ENCODE measurements at places on chromosomes 1 and 21.

- no peak for DNase-seq
Measured at GRCh38 chr21:45289655-45290515, 2.2 kb upstream of the POFUT2 start.

- DNase-seq, result no peak
Measured at GRCh38 chr1:55483523-55483922, 268.4 kb upstream of the USP24 start.

- no peak for DNase-seq
Measured at GRCh38 chr1:36420409-36420808, 22.7 kb upstream of the LSM10 start.

DNA sequence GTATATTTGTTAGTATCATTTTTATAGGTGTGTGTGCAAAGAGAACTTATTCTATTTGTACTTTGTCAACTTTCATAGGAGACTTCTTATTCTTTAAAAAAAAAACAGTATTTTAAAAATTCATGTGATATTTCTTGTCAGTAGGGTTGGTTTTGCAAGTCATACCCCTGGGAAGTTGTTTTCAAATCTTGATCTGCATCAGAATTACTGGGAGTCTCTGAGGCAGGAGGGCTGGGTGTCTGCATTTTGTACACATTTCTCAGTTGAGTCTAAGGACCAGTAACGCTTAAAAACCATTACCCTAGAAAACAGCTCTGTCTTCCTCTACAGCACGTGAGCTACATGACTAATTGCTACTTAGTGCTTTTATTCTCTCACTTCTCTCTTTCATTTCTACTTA is 76.0 kb upstream of the CTTNBP2NL start:
- no peak for DNase-seq

GRCh38 chr1:161427733-161428516 is 60.2 kb upstream of the CFAP126 start:
- DNase-seq, result no peak

DNA sequence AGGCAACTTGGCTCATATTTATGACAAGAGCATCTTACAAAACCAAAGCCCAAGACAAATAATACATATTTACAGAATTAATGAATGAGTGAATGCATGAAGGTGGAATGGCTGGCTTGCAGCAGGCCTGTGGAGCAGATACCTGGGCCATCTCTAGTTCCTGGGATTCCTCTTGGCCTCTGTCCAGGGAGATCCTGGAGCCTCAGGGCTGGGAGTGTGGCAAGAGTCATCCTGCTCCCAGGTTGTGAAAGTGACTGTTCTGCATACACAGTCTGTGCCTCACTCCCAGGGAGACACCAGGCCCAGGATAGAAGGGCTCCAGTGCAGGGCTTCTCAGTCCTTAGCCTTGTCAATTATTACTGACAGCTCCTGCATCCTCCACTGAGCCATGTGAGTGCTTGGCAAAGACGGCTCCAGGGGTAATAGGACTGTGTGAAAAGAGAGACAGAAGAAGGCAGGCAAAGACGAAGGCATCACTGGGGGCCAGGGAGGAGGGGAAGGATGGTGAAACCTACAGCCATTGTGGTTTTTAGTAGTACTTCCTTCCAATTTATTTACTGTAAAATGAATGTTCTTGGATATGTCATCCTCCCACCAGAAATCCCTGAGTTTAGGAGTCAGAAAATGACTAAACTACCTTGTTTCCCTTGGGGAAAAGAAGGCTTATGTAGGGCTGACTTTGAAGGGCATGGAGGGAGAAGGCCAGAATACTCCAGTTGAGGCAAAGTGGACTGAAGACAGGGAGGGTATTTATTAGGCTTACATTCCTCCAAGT is 14.3 kb upstream of the KPRP start:
- DNase-seq, result no peak

- DNase-seq, result no peak
Measured at GRCh38 chr1:10950316-10951172, 61.9 kb upstream of the TARDBP start.
